CD4-positive, alpha-beta T cell treated with Interferon alpha-2 for 1 hour (primary cell): ENCODE measurements at places on chromosomes 13 and 19.

GRCh38 chr13:52005841-52006522 lies 5.3 kb downstream of the ATP7B start:
- no peak for DNase-seq

DNA sequence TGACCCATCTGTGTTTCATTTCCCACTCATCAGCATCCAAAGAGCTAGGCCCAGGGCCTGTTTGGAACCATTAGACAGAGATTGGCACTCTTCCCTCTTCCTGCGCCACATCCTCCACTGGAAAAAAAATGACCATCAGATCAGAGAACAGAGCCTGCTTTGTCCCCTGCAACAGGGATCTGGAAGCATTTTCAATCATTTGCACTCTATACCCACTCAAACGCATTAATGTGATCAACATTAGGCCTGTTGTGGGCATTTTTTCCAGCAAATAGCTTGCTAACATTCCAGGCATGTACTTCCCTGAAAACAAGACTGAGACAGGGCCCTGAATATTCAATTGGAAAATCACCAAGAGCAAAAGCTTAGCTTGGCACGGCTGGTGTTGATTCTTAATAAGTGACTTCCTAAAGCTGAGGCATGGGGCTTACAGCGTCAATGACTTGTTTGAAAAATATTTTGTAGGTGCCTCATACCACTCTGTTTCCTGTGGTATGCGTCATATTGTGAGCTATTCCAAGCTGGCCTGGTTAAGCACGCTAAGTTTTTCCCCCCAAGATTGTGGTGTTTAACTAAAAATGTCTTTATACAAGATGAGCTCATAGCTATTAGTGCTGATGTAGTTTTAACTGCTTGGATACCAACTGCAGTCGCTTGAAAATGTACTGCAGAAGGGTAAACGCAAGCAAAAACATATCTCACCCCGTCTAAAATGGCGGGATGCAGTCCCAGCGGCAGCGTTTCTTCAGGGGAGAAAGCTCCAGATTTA lies 404.4 kb downstream of the SPRY2 start:
- no peak for DNase-seq

DNA sequence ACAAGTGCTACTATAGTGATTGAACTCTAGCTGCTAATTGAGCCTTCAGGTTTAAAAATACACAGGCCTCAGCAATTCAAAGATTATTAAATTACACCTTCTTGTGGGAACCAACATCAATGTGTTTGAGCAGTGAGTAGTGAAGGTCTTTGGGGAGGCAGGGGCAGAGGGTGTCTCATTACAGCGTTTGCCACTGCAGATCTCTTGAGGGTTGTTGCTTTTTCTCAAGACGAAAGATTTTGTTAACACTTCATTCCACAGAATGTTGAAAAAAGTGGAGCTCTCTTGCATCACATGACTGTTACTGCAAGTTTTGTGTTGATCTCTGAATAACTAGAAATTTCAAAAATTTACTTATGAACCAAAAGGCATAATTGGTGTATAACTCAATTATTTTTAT lies 253.6 kb downstream of the ATP8A2 start:
- DNase-seq: no peak

GRCh38 chr13:103324641-103325040 lies 258.4 kb upstream of the SLC10A2 start:
- no peak for DNase-seq

DNA sequence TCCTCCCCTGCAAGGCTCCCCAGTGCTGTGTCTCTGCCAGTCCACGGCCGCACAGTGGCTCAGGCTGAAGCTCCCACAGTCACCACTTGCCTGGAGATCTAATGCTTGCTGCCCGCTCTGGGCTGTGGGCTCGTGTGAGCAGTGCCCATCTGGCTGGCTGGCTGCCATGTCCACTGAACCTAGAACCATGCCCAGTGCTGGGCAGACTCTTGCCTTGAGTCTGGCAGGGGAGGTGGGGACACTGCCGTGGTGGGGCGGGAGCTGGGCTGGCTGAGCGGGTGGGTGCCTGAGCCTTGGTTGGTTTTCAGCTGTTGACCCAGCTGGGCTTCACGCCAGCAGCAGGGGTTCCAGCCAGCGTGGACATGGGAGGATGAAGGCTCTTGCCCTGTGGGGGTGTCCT lies 52.3 kb downstream of the CRTC1 start:
- DNase-seq: no peak

GRCh38 chr19:7397687-7398086 lies 49.0 kb downstream of the ARHGEF18 start:
- no peak for DNase-seq

GRCh38 chr13:37601648-37602440 lies 3.3 kb upstream of the POSTN start:
- DNase-seq: no peak

GRCh38 chr13:46555722-46556417 lies 2.9 kb downstream of the LRCH1 start:
- DNase-seq: no peak

GRCh38 chr19:49890349-49891311 lies 6.1 kb downstream of the IL4I1 start:
- peak; percentile 82 for DNase-seq

- DNase-seq: no peak
These were observed 357.9 kb downstream of the KLF12 start for GRCh38 chr13:73776151-73776785.

DNA sequence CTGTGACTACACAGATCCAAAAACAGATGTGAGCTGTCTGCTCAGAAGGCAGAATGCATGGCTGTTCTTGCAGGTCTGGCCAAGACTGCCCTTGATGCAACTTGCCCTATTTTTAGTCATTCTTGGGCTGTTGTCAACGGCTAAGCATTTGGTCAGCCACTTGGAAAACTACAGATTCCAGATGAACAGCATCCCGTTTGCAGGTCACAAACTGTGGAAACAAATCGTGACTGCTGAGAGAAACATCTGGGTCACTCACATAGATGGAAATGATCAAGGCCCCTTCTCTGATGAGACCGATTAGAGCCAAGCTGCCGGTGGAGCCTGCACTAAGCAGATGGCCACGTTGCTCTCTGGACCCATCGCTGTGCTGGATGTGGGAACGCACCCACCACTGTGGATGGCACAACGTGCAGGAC lies 15.4 kb upstream of the METTL21C start:
- DNase-seq: no peak

DNA sequence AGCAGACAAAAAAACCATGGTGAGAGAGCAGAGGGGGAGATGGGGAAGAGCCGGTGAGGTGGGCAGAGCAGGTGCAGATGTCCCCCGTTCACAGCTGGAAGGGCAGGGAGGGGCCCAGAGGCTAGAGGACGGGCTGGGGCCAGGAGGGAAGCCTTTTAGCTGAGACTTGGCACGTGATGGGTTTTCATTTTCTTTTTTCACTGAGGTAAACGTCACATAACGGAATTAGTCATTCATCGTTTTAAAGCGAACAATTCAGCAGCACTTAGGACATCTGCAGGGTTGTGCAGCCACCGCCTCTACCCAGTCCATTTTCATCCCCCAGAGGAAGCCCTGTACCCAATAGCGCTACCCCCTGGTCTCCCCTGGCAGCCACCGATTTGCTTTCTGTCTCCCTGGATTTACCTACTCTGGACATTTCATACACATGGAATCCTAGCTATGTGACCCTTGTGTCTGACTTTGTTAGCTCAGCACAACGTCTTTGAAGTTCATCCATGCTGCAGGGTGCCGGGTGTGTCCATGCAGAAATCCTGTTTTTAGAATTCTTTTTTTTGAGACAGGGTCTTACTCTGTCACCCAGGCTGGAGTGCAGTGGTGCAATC lies 16.0 kb upstream of the EMC10 start:
- DNase-seq: no peak

DNA sequence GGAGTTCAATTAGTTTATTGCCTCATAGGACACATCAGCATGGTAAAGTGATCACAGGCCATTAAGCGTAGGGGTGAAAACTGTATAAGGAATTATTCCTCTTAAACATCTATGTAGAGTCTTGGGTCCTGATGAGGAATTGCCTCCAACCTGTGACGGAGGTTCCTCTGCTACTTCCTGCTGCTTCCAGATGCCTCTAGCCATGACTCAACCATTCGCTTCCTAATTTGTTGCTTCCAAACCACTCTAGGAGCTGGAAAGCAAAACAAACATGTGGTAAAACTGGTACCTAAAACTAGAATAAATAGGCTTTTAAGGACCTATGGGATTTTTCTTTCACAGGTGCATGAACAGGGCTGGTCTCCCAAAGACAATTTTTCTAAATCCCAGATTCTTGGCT lies 253.8 kb downstream of the KLF12 start:
- DNase-seq: no peak

GRCh38 chr13:29858667-29859066 lies 8.2 kb upstream of the UBL3 start:
- DNase-seq: no peak

DNA sequence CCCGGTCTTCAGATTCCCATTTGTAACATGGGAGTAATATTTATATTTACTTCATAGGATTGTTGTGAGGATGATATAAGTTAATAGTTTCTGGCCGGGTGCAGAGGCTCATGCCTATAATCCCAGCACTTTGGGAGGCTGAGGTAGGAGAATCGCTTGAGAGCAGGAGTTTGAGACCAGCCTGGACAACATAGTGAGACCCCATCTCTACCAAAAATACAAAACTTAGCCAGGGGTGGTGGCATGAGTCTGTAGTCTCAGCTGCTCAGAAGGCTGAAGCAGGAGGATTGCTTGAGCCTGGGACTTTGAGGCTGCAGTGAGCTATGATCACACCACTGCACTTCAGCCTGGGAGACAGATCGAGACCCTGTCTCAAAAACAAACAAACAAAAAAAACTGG lies 11.2 kb downstream of the CATSPERG start:
- DNase-seq: no peak

GRCh38 chr13:74596691-74597090 lies 462.5 kb upstream of the KLF12 start:
- DNase-seq: no peak

GRCh38 chr19:47848823-47849473 lies 10.1 kb upstream of the TPRX2 start:
- DNase-seq: no peak

DNA sequence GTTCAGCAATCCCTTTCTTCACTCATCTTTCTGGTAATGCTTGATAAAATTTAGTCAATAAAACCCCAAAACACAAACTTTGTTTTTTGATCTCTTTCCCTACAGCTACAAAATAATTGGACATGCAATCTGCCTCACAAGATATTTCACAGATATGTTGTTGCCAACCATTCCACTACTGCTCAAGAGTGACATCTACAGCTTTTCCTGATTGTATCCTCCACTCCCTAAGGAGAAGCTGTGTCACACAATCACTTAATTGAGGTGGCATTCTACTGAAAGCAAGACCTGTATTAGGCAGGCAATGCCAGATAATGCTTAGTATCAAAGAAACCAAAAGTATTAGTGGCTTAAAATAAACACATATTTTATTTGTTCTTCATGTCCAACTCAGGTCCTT lies 1646.2 kb upstream of the SPRY2 start:
- no peak for DNase-seq

GRCh38 chr13:24292481-24292880 lies 16.9 kb upstream of the C1QTNF9 start:
- no peak for DNase-seq

DNA sequence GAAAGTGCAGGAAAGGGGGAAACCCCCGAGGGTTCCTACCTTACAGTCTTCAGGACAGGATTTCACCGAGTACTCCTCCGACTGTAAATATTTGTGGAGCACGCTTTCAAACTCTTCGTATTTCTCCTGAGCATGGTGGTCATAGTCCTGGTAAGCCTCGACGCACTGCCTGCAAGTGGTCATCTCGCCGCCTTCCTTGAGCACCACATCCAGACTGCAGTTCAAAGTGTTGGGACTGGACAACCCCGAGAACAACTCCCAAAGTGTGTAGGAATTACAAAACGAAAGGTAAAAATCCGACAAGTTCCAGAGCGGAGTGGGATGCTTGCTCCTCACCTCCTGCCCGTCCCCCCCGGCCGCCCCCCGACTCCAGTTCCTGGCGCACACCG lies 349.7 kb downstream of the LIG4 start:
- DNase-seq: no peak

- peak; percentile 64 for DNase-seq
These were observed 372 bp downstream of the DNAAF3 start for GRCh38 chr19:55165952-55166529.

GRCh38 chr13:25905611-25906010 lies 146.2 kb downstream of the SHISA2 start:
- DNase-seq: no peak

- no peak for DNase-seq
These were observed 21.8 kb downstream of the ZNF77 start for GRCh38 chr19:2922987-2923386.

GRCh38 chr13:108383667-108384066 lies 114.1 kb downstream of the TNFSF13B start:
- DNase-seq: no peak

DNA sequence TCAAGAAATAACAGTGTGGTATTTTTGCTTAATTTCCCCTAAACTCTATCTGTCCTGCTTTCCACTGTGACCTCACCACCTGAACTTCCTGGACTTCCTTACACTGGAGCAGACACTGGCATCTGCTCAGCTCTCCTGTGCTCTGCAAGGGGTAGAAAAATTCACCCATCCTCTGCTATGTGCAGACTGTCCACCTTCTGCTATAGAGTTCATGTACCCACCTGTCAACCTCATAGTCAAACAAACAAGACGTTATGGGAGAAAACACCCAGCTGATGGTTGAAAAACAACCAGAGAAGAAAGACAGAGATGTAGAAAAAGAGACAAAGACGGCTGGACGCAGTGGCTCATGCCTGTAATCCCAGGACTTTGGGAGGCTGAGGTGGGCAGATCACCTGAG lies 12.2 kb downstream of the LAIR1 start:
- DNase-seq: no peak

- no peak for DNase-seq
These were observed 42.2 kb upstream of the VSTM2B start for GRCh38 chr19:29483641-29483920.

GRCh38 chr13:99809926-99810325 lies 161.6 kb downstream of the ZIC5 start:
- DNase-seq: no peak

GRCh38 chr19:49643466-49643865 lies 1.5 kb downstream of the SCAF1 start:
- DNase-seq: no peak

DNA sequence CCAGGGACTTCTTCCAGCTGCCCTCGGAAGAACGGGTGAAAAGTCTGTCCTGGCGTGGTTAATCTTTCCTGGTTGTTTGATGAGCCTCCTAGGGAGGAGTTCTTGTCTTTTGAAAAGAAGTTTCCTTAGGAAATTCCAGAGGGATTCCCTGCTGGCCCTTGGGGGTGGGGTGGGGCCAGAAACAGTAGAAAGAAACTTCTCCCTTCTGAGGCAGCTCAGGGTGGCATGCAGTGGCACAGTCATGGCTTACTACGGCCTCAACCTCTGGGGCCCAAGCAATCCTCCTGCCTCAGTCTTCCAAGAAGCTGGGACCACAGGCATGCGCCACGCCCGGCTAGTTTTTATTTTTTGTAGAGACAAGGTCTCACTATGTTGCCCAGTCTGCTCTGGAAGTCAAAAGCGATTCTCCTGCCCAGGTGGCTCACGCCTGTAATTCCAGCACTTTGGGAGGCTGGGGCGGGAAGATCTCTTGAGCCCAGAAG lies 1.5 kb downstream of the ZNF101 start:
- DNase-seq: no peak

- DNase-seq: peak; percentile 31
These were observed 693 bp downstream of the XPO4 start for GRCh38 chr13:20901668-20902437.

GRCh38 chr19:27674701-27675100 lies 1538.2 kb downstream of the UQCRFS1 start:
- no peak for DNase-seq

- DNase-seq: no peak
These were observed 21.2 kb upstream of the SCEL start for GRCh38 chr13:77514336-77514726.
